ENCODE measurements at places on chromosomes 3 and 15.
A peak's percentile ranks its signal among the peaks of the same experiment; 100 is the strongest.

- DNase-seq: peak; percentile 64
Observed at GRCh38 chr15:77312523-77312922, 107.4 kb downstream of the PEAK1 start.

- no peak for DNase-seq
Observed at GRCh38 chr3:36060950-36061349, 319.4 kb upstream of the STAC start.

GRCh38 chr15:87924433-87924832, 332.1 kb downstream of the NTRK3 start:
- DNase-seq: no peak

DNA sequence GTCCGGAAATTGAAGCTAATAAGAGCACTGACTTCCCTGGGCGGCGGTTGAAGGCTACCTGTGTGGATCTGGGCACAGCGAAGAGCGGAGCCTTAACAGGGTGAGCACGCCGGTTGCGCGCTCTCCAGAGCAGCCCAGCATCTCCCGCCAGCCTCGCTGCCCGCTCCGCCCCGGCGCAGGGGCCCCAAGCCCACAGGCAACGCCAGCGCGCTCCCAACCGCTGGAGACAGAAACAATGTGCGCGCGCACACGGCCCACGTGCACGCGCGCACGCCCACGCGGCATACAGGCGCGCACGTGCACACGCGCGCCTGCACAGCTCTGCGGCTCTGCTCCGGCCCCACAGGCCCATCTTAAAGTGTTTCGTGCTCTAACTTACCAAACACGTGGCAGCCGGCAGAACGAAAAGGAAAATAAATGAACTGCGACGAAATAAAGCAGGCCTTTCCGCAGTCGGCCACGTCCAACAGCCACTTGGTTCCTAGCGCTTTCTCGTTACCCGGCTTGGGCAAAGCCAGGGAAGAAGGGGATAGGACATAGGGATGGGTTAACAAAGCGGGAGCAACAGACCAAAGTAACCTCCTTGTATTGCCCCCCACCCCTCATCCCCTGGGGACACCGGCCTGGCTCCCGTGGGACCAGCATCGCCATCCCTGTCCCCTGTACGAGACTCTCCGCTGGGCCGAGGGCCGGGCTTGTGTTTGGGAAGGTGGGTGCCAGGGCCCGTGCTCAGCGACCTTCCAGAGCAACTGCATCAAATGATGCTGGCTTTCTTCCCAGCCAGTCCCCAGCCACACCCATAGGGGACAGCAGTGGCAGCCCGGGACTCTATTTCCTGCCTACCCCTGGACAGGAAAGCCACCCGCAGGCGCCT, 203.7 kb downstream of the ABHD5 start:
- peak; percentile 70 for DNase-seq

- DNase-seq: no peak
Observed at GRCh38 chr3:191238321-191238817, 39.3 kb downstream of the OSTN start.

GRCh38 chr15:84702961-84703482, 12.9 kb downstream of the SEC11A start:
- peak; percentile 69 for DNase-seq

DNA sequence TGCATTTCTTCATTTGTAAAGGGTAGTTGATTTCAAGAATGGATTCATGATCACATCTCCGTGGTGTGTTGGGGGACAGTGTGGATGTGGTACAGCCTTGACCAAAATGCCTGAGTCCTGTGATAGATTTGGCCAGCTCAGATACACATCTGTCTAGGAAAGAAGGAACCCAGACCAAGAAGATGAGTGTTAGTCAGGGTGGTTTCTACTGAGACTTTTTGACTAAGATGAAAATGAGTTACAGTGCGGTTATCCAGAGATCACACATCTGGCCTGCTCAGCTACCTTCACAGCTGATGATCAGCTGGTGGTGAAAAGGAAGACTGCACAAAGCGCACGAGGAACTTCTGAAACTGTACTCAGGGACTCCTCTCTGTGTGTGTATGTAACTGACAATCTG, 68.0 kb downstream of the FNDC3B start:
- peak; percentile 69 for DNase-seq

GRCh38 chr15:35545316-35545823, 595 bp downstream of the DPH6 start:
- DNase-seq: peak; percentile 69

GRCh38 chr3:100521439-100521845, 29.0 kb downstream of the TMEM45A start:
- DNase-seq: no peak

- DNase-seq: no peak
Observed at GRCh38 chr3:109154979-109155378, 18.5 kb downstream of the C3orf85 start.

GRCh38 chr3:141011232-141011996, 39.7 kb upstream of the SPSB4 start:
- DNase-seq: peak; percentile 59

Data from fibroblast of mammary gland (primary cell).